ENCODE measurements at places on chromosomes 3 and 15.

GRCh38 chr3:62631488-62631887 lies 243.7 kb downstream of the CADPS start:
- DNase-seq = no peak

DNA sequence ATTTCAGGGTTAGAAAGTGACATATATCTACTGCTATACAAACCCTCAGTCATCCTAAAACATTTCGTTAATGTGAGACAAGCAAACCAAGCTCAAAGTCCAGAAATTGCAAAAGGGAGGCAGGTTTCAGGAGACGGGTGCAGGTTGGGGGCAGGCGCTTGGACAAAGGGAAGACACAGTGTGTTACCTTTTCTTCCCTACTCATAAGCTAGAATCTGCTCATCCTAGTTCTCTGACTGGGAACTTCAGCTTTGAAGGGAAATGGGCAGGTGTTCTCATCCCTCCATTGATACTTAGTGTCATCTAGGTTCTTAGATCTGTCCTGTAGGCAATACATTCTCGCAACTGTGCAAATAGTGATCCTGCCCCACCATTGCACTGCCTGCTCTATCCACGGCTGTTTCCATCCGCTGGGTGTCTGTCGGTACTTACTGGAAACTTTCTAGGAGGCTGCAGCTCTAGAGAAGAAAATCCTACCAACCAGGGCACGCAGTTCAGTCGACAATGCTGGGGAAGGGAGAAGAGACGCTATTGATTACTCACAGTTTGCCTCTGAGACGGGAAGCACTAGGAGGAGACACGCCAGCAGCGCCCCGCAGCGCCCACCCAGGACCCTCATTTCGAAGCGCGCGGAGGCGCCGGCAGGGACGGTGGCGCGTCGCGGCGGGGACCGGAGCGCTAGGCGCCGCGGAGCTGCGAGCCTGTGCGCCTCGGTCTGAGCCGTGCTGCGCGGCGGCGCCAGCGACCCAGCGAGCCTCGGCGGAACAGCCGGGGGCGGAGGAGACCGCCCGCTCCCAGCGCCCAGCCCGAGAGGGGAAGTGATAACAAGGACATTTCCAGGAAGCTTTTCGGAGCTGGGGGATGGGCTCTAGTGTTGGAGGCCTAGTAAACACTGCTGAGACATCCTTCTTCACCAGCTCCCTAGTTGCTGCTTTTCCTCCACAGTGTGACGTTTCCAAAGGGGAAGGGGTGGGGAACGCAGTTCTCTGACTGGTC lies at the start of gene PROS1:
TSS of gene PROS1 (minus strand) at position 766 of the 996 bp plus-strand sequence. CDS start at position 619, 147 bp downstream.
- peak; percentile 91 for DNase-seq

DNA sequence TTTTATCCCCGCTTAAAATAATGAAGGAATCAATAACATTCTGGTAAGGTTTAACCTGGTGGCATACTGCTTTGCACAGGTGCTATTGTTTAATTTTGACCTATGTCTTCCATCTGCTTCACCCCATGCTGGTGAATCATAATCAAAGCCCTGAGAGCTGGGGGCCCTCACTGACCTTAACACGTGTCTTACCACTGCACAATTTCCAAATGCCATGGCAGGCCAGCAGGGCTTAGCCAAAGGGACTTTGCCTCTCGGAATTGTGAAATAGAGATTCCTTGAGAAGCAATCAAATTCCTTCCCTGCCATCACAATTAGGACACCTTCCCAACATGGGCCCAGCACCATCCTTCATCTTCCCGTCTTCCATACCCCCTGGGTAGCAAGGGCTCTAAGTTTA lies 242.6 kb upstream of the THBS1 start:
- DNase-seq = no peak

DNA sequence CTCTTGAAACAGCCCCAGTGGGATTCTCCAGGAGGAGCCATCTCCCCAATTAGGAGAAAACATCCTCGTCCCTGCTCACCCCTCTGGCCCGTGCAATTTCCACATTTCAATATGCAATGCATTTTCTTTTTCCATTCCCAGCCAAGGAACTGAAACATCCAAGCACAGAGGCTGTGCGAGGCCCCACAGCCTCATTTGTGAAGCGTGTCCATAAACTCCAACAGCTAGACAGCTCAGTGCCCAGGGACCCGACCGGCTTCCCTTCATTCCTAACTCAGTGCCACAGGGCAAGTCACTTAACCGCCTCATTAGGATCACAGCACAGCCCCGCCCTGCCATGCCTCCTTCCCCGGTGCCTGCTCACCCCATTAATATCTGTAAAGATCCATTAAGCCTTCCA lies 204.2 kb upstream of the IGF1R start:
- DNase-seq = no peak

- peak; percentile 17 for DNase-seq
Observed at GRCh38 chr15:91021516-91022074, 799 bp downstream of the VPS33B start.

- DNase-seq = no peak
Observed at GRCh38 chr3:123870033-123870432, 14.1 kb downstream of the MYLK start.

GRCh38 chr15:84684092-84684491 lies 26.1 kb upstream of the NMB start:
- DNase-seq = peak; percentile 53

DNA sequence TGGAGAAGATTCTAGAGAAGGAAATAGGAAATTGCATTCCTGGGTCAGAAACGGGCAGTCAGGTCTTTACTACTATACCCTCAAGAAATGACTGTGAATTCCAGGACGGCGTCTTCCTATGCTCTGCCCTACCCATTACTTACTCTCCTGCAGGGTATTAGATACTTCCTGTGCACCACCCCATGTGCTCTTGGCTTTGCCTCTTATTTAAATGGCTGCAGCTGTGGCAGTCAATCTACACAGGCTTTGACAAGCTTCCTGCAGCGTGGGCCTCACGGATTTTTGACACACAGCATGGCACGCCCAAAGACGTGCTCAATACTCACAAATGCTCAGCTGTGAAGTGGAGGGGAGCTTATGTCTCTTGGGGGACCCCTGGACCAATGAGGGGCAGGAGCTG lies 206.1 kb downstream of the SV2B start:
- no peak for DNase-seq

DNA sequence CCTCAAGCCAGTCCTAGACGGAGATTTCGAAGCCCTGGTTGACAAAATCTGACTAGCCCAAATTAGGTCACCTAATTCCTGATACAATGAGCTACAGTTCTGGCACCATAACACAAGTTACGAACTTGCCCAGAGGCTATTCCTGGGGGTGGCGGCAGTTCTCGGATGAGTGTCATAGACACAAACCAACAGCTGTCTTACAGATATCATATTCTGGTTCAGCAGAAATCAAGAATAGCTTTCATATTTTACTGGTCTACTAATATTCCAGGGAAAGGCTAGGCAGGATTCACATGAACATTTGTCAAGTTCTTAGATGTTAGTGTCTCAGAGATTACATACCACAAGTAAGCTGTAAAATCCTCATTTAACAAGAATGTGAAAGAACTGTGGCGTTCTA lies 8.8 kb downstream of the ANAPC13 start:
- DNase-seq = no peak

- no peak for DNase-seq
Observed at GRCh38 chr15:74157868-74158827, 15.4 kb upstream of the ISLR start.
